ENCODE measurements at places on chromosomes 3 and 15. TPM values are rescaled to one million over a fixed set of nuclear protein-coding genes. Genes with fewer than 3 reads are reported as not detected.

The OR5AC2 gene
- total RNA-seq: not detected

The SEMA5B gene
- 12.5 TPM for total RNA-seq

The C2CD4A gene
- not detected for total RNA-seq

The THAP10 gene
- 4.4 TPM for total RNA-seq

The SOX14 gene
- not detected for total RNA-seq
